Activated CD8-positive, alpha-beta memory T cell treated with anti-CD3 and anti-CD28 coated beads for 1 hour (primary cell): ENCODE measurements at places on chromosomes 2 and 18.
A peak's percentile ranks its signal among the peaks of the same experiment; 100 is the strongest.

DNA sequence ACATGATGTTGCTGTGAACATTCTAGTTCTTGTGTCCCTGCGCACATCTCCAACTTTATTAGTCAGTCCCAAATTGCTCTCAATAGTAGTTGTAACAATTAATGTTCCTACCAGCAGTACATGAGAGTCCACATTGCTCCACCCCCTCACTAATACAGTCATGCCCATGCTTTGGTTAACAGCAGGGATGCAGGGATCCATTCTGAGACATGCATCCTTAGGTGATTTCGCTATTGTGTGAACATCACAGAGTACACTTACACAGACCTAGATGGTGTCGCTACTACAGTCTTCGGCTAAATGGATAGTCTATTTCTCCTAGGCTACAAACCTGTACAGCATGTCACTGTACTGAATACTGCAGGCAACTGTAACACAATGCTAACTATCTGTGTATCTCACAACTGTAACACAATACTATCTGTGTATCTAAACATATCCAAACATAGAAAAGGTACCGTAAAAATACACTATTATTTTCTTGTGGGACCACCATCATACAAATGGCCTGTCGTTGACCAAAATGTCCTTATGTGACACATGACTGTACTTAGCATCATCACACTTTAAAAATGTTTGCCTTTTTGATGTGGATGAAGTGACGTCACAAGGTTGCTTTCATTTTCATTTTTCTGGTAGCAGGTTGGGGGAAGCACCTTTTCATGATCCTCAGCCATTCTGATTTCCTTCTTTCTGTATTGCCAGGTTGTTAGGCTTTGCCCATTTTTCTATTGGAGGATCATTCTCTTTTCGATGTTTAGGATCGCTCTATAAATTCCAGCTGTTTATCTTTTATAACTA, 82.9 kb upstream of the RNF152 start:
- DNase-seq, result no peak

GRCh38 chr18:7413906-7414305, 153.2 kb upstream of the PTPRM start:
- DNase-seq, result no peak

GRCh38 chr2:45334205-45334604, 276.9 kb downstream of the SRBD1 start:
- no peak for DNase-seq

GRCh38 chr18:13570856-13571495, 155.4 kb downstream of the FAM210A start:
- no peak for DNase-seq

GRCh38 chr2:101012706-101013181, 10.7 kb downstream of the RPL31 start:
- DNase-seq, result no peak

- no peak for DNase-seq
Observed at GRCh38 chr2:9998916-9999654, 44.3 kb upstream of the KLF11 start.

- DNase-seq, result no peak
Observed at GRCh38 chr18:35549564-35549963, 32.0 kb upstream of the GALNT1 start.

DNA sequence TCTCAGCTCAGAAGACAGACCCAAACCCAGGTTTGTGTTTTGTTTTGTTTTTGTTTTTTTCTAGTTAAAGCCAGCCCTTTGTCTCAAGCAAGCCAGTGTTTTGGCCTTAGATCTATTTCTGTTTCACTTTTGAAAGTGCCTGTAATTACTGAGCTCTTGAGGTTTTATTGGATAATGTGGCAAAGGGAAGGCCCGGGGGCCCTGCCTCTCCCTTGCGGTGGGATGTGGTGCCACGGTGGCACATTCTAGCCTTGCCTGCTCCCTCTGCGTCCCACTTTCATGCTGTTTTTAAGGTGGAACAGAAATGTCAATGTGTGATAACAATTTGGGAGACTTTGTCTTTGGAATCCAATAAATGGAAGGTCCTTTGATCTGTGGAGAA, 2.5 kb downstream of the HPCAL1 start:
- no peak for DNase-seq

DNA sequence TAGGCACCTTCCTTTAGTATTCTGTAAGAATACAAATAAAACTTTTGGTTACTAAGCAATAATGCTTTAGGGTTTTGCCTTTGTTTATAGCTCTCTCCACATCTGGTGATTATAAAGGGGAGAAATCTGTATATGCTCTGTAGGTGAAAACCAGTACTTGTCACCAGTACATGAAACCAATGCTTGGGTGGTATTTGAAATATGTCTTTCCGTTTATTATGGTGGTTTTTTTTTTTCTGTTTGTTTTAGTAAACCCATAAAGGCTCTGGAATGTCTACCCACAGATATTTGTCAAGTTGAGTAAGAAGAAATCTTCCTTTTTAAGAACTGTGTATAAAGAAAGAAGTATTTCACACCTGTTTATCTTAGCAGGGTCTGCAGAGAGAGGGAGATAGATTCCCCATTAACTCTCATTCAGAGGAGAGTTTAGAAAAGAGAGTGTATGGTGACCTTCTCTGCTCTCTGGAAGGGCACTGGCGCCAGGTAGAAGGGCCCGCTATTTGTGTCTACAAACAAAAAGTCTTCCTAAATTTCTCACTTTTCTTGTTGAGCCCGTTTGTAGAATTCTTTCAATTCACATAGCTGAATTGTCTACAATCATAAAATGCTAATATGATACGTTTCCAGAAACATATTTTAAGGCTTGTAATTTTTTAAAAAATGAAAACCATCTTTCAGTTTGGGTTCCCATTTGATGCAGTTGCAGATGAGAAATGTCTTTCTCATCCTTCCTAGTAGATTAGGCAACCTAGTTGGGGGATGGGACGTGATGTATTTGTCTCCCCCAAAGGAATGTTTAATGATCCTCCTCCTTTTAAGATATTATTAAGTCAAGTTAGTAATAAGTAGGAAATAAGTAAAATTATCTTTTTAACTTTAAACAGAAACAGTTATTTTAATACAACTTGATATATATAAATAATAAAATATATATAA, 33.9 kb downstream of the MAP3K20 start:
- DNase-seq, result no peak

- no peak for DNase-seq
Observed at GRCh38 chr2:88201811-88202169, 31.6 kb downstream of the THNSL2 start.

GRCh38 chr2:41806286-41806685, 241.5 kb upstream of the PKDCC start:
- DNase-seq, result no peak

DNA sequence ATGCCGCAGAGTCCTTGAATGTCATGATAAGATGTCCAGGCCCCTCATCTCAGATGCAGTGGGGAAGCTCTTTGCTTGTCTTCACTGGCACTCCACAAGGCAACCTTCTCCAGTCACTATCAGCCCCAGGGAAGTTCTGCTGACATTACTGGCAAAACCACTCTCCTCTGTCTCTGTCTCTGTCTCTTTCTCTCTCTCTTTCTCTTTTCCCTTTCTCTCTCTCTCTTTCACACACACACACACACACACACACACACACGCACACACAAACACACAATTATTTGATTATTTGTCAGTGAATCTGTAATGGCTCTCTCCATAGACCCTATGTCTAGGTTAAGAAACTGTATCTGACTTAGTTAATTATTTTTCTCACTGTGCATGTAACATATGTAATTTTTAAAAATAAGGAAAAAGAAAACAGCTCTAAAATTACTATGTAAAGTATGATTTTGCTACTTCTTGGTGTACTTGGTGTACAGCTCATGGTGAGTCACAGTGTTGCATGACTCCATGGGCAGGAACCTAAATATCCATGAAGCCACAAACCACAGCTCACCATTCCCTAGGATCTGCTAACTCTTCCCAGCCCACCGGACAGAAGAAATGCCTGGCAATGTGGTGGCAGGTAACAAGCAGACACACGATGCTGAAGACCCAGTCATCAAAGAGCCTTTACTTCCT, 594.9 kb upstream of the ID2 start:
- no peak for DNase-seq

DNA sequence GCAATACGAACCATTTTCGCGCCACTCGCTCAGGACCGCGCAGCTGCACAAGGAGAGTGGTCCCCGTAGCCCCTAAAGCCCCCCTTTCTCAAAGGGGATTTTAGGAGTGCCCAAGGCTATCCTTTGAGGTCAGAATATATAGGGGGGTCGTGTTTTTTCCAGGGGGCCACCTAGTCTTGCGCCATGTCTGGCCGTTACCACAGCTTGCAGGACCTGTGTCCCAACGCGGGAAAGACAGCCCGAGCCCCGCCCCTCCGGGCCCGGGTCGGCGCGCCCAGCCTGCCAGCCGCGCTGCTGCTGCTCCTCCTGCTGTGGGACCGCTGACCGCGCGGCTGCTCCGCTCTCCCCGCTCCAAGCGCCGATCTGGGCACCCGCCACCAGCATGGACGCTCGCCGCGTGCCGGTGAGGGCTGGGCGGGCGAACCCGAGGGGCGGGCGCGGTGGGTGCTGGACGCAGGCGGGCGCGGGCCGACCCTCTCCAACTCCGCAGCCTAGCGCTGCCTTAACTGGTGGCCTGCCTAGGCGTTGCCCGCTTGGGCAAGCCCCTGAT, at the start of gene CDCA7:
TSS of gene CDCA7 (plus strand) at position 291 of the 550 bp plus-strand sequence. CDS start at position 383, 92 bp downstream.
- DNase-seq, result peak; percentile 20

GRCh38 chr18:61954096-61954746, 61.4 kb upstream of the RNF152 start:
- DNase-seq, result no peak

DNA sequence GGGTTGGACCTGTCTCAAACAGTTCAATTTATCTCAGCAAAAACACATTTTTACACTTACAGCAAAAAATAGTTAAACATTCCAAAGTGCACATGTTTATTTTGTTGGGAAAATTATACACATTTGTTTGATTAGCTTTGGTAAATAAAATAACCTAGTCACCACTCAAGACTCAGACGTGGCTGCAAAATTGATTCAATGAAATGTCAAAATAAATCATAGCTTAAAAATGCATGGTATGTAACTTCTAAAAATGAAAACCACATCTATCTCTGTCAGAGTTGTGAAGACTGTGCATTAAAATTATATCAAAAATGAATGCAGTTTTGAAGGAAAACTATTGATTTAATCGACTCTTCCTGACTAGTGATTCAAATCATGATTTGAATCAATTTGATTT, 56.7 kb downstream of the GALNT14 start:
- no peak for DNase-seq

GRCh38 chr18:36283448-36283847, 14.1 kb upstream of the FHOD3 start:
- DNase-seq, result no peak

GRCh38 chr2:161112908-161113307, 47.3 kb upstream of the TANK start:
- DNase-seq, result no peak

GRCh38 chr2:197356136-197356535, 45.6 kb upstream of the ANKRD44 start:
- DNase-seq, result no peak

DNA sequence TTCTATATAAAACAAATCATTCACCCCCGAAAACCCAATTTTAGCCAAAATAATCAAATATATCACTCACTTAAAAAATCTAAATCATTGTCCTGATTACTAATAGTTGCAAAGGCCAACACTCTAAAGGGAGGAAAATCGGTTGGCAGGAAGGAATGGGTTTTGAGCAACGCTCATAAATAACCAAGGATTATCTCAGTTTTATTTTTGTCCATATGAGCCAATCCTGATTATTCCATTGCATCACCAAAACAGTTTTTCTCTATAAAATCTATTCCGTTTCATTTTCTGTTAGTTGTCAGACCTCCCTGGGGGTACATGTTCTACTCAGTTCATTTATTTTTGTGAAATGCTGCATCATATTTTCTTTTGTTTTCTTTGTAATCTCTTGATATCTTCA, 174.1 kb downstream of the LRATD1 start:
- DNase-seq, result no peak

DNA sequence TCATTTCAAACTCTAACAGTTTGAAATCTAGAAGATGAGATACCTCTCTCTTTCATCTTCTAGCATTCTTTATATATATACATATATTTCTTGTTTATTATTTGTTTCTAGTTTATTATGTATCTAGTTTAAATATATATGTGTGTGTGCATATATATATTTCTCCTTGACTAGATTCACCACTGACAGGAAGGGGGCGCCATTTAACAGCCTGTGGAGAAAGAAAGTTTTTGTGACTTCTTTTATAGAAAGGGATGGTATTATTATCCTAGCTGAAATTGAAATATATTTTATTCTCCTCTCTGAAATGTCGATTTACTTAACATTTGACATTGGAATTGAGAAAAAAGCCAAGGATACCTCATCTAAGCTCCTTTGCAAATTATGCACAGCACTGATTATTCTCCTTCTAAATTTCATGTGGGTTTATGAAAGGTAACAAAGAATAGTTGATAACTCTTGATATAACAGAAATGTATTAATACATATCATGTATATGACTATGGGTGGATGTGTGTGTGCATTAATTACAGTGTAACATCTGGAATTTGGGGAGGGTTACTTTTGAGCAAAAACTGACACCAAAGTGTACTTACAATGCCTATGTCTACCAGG, 160.7 kb upstream of the NT5C1B start:
- DNase-seq, result no peak

DNA sequence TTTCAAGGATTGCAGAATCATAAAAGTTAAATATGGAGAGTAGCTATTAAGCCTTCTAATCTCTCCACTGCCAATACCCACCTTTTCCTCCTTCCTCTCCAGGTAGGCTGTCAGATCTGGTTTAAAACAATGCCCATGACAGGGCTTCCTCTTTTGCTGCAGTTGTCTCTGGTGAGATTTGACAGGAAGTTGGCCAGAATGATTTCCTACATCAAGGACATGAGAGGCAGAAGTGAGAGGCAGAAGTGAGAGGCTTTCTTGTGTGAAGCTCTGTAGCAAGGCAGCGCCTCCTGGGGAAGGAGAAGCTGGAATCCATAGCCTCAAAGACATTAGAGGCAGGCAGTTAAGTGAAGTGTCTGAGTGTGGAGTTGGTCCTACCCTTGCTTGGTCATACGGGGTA, 385.7 kb downstream of the HRH4 start:
- DNase-seq, result no peak

DNA sequence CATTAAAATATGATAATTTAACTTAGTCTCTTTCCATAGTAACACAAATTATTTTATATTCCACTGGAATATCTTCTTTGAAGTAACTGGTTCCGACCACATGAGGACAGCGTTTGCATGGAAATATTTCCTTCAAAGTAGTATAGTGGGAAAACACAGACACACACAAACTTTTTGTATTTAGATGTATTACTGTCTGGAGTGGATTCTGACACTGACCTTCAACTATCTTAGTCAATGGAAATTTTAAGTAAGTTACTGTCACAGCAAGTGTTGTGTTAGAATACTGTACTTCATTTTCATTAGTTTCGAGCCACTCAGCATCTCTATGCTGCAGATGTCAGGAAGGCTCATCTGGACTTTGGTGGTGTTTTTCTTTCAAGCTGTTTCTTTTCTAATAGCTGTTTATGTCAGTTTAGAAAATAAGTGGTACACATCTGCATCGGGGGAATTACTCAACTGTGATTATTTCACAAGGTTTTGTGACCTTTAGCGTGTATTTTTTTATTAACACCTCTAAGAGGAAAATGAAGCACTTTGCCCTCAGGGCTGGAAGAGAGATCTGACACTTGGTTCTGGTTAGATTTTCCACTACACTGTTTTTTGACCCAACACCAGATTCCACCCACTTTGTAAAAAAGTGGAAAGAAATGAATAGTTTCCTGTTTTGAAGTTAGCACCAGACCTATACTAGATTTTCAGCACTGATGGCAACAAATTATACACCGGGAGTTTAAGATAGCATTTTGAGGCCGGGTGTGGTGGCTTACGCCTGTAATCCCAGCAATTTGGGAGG, 18.9 kb upstream of the THOC1 start:
- no peak for DNase-seq

- no peak for DNase-seq
Observed at GRCh38 chr2:201969938-201970785, 63.5 kb upstream of the FZD7 start.
